ENCODE measurements at places on chromosomes 11 and 22.

GRCh38 chr22:36129486-36130388 lies 30.8 kb downstream of the APOL3 start:
- no peak for DNase-seq

GRCh38 chr11:133833898-133834681 lies 11.2 kb downstream of the SPATA19 start:
- no peak for DNase-seq

DNA sequence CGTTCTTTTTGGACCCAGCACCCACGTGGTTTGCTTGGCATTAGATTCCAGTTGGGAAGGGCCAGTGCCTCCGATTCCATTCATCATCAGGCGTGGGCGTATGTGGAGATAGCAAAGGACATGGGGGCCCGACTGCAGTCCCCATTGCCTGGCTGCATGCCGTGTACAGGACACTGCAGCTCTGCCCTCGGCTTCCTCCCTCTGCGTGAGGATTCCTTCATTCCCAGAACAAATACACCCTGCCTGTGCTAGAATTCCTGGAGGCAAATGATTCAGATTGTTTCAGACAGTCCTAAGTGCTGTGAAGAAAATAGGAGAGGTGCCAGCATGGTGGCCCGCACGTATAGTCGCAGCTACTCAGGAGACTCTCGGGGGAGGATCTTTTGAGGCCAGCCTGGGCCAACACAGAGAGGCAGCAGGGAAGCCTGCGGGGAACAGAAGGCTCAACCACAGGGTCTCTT lies 15.4 kb downstream of the DERL3 start:
- no peak for DNase-seq

- no peak for DNase-seq
Measured at GRCh38 chr11:44621140-44621681, 55.7 kb downstream of the CD82 start.

DNA sequence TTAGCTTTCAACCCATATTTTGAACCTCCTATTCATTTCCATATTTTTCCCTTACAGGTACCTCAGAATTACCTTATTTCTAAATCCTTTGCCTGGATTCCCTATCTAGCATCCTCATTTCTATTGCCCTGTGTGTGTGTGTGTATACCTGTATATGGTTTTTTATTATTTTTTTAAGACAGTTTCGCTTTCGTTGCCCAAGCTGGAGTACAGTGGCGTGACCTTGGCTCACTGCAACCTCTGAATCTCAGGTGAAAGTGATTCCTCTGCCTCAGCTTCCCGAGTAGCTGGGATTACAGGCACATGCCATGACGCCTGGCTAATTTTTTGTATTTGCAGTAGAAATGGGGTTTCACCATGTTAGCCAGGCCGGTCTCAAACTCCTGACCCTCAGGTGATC lies 12.6 kb downstream of the HIPK3 start:
- no peak for DNase-seq

DNA sequence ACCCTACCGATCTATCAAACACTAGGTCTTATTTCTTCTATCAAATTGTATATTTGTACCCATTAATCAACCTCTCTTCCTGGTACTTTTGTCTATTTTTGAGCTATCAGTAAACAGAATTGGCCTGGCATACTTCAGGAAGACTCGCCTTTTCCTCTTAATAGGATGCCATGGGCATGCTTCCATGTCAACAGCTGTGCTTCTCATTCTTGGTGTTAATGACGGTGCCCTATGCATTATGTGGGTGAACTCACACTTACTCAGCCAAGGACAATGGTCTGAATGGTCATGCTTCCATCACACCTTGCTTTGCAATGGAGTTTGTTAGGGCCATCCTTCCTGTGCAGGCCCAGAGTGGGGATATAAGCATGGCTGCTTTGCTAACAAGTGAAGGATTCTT lies 521.8 kb downstream of the MIAT start:
- DNase-seq: no peak

DNA sequence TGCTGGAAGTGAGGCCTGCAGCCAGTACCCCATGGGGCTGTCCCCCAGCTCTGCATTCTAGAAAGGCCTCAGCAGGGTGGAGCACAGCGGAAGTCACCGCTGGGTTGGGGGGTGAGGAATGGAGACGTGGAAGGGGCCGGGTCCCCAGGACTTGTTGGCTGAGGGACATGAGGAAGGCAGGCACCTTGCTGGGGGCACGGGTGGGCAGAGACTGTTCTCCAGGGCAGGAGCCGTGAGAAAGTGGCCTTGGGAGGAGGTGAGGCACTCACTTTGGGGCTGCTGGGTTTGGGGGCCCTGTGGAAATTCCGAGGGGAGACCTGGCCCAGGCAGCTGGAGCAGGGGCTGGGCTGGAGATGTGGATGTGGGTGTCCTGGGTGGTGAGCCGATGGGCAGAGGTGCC lies 5.0 kb downstream of the TNNI2 start:
- DNase-seq: no peak

DNA sequence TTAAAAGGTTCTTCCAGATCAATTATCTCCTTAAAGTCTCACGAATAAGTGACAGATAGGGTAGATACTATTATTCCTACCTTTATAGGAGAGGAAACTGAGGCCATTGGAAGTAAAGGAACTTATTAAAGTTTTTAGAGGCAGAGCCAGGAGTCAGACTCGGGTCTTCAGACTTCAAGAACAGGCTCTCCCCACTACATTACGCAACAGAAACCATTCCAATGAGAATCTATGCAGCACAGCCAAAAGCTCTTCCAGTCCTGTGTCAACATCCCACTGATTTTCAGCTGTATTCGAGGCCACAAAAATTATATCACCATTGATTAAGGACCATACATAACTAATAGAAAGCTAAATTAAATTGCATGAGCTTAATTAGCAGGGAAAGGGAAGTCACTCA lies 77.4 kb downstream of the RELT start:
- DNase-seq: no peak

DNA sequence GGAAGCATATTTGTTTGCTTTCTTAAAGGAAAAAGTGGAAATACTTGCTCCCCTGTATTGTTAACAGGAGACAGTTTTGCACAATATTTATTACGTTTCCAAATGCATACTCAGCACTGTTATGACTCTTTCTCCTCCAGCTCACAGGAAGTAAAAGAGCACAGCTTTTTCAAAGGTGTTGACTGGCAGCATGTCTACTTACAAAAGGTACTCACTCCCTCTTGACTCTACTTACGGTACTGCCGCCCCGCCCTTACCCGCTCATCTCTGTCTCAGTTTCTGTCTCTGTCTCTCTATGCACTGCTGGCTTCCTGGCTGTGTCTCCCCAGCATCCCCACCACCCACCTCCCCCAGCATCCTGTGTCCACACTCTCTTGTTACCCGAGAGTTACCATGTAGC lies 32.2 kb upstream of the MYO18B start:
- no peak for DNase-seq

- DNase-seq: no peak
Measured at GRCh38 chr11:113415343-113415742, 27.8 kb downstream of the ANKK1 start.

DNA sequence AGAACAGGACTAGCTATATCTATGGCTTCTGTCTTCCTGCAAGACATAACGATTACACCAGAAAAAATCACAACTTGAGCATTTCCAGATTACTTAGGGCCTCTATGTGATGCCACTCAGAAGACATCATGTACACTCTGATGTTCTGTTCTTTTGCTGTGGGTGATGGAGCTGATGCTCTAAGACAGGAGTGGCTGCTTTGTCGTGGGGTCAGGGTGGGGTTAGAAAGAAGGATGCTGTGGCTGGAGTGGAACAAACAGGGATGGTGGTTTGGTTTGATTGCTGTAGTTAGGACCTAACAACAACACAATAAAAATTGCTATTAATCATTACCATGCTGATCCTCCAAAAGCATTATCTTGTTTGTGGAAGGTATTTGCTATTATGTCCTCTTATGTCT lies 120.3 kb upstream of the ARHGAP20 start:
- no peak for DNase-seq

- no peak for DNase-seq
Measured at GRCh38 chr11:702462-703461, 3.3 kb upstream of the EPS8L2 start.

DNA sequence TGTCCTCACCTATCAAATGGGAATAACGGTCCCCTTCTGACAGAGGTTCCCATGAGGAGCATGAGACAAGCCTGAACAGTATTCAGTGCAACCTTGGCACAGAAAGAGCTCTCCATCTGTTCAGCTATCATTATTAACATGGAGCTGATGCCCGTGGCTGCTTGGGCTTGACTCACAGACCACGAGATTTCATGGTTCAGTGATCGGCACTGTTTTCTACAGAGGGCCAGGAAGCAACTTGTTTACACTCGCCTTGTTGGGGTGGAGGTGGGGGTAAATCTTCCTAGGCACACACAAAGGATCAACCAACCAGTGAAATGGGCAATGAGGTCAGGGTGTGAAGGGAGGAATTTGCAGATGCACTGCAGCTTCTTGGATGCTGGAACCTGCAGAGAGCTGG lies 88.2 kb downstream of the CWC15 start:
- DNase-seq: no peak

DNA sequence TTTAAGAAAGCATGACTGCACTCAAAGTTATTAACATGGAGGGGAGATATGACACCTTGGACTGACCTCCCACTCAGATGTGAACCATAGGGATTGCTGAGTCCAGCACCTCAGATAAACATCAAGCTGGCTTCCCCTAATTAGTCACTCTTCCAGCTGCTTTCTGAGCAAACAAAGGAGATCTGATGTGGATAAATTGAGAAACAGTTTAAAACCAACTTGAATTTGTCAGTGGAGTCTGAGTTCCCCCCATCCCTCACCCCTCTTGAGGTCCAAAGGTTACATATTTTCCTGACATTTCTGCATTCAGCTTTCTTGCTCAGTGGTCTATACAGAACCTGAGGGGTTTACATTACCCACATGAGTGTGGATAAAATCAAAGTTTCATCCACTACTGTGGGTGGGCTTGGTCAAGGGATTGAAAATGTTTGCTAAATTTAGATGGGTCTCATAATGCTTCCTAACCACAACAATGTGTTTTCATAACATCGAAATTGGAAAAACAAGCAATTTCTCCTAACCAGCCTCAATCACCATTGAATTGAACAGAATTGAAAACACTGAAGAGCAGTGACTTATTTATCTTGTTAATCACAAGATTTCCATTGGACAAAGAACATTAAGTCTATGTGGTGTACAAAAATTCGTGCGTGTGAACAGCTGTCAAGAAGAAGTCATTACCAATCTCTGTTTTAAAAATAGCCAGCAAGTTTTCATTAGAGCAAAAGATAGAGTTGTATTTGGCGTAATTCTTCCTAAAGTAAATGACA lies 292.3 kb downstream of the METTL15 start:
- DNase-seq: no peak

GRCh38 chr11:3905080-3905953 lies 49.9 kb downstream of the STIM1 start:
- peak; percentile 58 for DNase-seq

GRCh38 chr11:36022882-36023281 lies 79.0 kb downstream of the LDLRAD3 start:
- DNase-seq: no peak

- peak; percentile 43 for DNase-seq
Measured at GRCh38 chr11:15006139-15006759, 34.1 kb upstream of the CALCA start.

GRCh38 chr11:12961615-12962014 lies 47.5 kb upstream of the RASSF10 start:
- DNase-seq: no peak

- DNase-seq: no peak
Measured at GRCh38 chr11:79241852-79242241, 199.0 kb downstream of the TENM4 start.

- no peak for DNase-seq
Measured at GRCh38 chr11:103901656-103902055, 134.8 kb upstream of the DDI1 start.

DNA sequence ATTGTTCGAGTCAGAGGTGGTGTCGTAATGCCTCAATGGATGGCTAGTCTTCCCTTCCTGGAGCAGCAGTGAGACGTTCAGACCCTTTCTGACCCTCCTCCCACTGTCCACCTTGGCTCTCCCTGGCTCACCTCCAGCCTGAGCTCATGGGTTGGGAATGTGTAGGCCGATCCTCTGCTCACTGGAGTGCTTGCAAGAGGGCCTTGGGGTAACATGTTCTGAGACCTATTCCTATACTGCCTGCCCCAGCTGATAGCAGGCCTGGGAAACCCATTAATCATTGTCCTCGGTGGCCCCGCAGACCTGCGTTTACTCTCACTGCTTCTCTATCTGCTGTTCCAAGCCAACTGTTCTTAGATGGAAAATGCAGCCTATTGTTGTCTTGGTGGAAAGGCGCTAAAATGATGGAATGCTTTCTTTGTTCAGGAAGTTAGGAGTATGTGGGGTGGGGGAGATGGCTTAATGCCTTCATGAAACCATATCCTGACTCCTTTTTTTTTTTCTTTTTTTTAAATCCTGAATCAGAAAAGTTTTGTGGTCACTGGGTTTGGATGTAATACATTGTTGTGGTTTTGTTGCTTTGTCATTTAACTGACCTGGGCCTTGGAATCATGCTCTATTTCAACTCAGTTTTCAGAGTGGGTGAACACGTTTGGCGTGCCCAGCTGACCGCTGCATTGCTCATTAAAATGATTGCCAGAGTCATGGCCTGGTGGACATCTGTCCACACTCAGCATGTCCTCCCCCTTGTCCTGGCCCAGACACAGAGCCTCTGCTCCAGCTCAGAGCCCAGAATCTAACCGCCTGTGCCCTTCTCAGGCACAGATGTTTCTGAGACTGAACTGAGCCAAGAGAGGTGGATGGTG lies 72.5 kb downstream of the MICAL2 start:
- peak; percentile 98 for DNase-seq

DNA sequence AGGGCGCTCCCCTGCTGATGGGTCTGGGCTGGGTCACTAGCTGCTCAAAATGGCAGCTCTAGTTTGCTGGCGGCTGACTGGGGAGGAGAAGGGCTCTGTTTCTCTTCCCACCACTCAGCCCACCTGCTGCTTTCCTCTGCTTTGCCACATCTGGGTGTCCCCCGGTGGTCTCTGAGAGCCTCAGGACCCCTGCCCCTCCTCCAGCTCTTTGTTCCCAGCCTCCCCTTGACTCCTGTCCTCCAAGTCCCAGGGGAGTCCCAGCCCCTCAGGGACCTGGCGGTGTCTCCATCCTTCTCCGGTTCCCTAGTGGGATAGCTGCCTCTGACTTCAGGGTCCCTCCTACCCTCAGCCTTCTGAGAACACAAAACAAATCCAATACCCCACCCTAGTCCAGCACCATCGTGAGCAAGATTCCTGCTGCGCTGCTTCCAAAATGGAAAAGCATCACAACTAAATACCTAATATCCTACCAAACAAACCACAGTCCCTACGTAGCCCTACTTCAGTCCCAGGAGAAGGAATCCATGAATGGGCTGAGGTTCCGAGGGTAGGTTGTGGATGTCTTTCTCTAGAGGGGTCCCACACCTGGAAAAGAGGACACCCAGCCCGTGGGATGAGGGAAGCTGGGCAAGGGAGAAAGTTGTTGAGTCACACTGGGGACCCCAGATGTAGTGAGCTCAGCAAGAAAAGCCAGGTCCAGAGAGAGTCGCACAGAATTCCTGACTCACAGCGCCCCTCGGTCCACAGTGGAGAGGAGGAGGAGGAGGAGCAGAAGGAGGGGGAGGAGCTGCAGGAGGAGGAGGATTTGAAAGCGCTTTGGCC lies 45.0 kb upstream of the NNMT start:
- no peak for DNase-seq

DNA sequence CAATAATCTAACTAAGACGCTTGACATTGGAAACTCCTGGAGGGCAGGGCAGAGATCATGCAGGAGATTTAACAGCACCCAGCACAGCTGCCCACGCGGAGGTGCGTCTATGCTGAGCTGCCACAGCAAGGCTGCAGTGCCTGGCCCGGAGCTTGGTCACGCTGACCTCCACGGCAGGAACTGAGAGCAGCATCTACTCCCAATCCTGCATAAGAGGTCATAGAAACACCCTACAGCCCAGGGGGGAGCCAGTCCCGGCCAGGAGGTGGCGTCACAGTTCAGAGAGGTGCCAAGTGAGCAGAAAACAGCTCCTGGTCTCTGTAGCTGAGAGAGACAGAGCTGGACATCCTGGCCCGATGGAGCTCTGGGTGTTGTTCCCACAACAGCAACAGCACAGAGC lies 121.1 kb upstream of the TMEM45B start:
- DNase-seq: no peak

All from HS-27A (cell line).